ENCODE measurements at places on chromosomes 2 and 18. TPM values are rescaled to one million over a fixed set of nuclear protein-coding genes. Genes with fewer than 3 reads are reported as not detected.

DNA sequence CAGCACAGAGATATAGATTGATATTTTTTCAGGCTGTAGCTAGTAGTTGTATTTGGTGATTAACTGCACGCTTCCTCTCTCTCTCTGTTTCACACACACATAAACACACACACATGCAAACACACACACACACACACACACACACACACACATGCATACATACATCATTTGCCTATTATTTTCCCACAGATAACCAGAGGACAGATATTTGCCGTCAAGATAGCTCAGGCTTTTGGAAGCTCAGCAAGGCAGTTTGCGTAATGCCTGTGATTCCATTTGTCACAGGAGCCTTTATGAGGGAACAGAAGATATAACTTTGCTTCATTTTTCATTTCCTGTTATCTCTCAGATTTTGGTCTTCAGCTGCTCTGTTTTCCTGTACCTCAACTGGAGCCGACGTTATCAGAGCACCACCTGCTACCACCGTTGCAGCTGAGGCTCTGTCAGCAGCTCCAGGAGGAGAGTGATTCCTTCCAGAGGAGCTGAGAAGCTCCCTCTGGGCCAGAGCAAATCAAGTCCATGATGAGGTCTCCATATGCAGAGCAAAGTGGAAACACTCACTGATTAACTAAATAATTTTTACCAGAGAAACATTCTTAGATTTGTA, 341.9 kb upstream of the PIK3C3 start:
- H3K27ac ChIP-seq, result no peak overlapping the region
- no peaks in the 10 kb centered on the region for H3K4me1 ChIP-seq
- no peaks in the 10 kb centered on the region for H3K36me3 ChIP-seq
- no peak for DNase-seq

- no peak overlapping the region for H3K27ac ChIP-seq
- no peaks in the 10 kb centered on the region for H3K4me1 ChIP-seq
- no peak overlapping the region for H3K4me3 ChIP-seq
- DNase-seq, result no peak
Observed at GRCh38 chr18:40852406-40852805, 1102.6 kb upstream of the PIK3C3 start.

- no peaks in the 10 kb centered on the region for H3K36me3 ChIP-seq
- no peaks in the 10 kb centered on the region for H3K27me3 ChIP-seq
- peak overlapping the region; percentile 12 for H3K27ac ChIP-seq
- no peak for DNase-seq
- no peak overlapping the region for H3K4me3 ChIP-seq
Observed at GRCh38 chr18:77567205-77567604, 317.6 kb downstream of the GALR1 start.

GRCh38 chr18:36467614-36468013, 170.1 kb downstream of the FHOD3 start:
- DNase-seq, result no peak
- no peaks in the 10 kb centered on the region for H3K27me3 ChIP-seq
- no peaks in the 10 kb centered on the region for H3K4me1 ChIP-seq
- no peak overlapping the region for H3K27ac ChIP-seq

GRCh38 chr2:64056021-64056420, 36.8 kb upstream of the VPS54 start:
- no peaks in the 10 kb centered on the region for H3K27me3 ChIP-seq
- no peak overlapping the region for H3K27ac ChIP-seq
- DNase-seq, result no peak

DNA sequence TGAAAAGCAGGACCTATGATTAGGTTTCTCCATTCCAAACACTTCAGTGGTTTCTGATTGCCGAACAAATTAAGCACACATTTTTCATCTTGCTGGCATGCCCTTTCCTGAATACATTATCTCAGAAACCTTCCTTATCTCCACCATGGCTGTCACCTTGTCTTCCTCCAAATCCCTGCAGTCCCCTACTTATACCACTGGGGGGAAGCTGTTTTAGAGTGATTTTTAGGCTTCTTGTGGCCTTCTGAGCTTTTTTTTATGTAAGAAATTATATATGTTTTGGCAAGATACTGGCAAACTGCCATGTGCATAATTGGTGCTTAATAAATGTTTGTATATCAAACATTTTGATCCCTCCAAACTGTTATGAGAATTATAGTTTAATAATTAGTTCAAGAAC, 229.2 kb downstream of the MYT1L start:
- no peak overlapping the region for H3K4me3 ChIP-seq
- no peaks in the 10 kb centered on the region for H3K36me3 ChIP-seq
- no peaks in the 10 kb centered on the region for H3K4me1 ChIP-seq
- peaks cover 2% of the 10 kb centered on the region for H3K27me3 ChIP-seq
- no peak for DNase-seq
- H3K27ac ChIP-seq, result no peak overlapping the region

The NTSR2 gene
- not detected for total RNA-seq

DNA sequence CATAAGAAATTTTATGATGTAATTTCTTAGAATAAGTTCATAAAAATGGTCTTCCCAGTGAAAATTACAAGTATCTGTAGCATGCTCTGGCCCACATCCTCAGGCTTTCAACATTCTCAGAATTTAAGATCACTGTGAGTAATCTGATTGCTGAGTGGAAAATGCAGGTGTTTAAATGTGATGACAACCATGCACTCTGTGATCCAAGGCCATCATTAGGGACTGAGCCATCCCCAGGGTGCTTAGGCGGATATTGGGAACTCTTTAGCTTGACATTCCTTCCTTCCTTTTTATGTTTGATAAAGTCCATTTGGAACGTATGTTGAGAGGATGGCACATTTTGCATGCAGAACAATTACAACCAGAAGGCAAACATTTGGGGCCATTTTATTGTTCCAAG, 95.5 kb downstream of the ARL4C start:
- H3K4me3 ChIP-seq, result no peak overlapping the region
- no peaks in the 10 kb centered on the region for H3K36me3 ChIP-seq
- H3K27ac ChIP-seq, result no peak overlapping the region

DNA sequence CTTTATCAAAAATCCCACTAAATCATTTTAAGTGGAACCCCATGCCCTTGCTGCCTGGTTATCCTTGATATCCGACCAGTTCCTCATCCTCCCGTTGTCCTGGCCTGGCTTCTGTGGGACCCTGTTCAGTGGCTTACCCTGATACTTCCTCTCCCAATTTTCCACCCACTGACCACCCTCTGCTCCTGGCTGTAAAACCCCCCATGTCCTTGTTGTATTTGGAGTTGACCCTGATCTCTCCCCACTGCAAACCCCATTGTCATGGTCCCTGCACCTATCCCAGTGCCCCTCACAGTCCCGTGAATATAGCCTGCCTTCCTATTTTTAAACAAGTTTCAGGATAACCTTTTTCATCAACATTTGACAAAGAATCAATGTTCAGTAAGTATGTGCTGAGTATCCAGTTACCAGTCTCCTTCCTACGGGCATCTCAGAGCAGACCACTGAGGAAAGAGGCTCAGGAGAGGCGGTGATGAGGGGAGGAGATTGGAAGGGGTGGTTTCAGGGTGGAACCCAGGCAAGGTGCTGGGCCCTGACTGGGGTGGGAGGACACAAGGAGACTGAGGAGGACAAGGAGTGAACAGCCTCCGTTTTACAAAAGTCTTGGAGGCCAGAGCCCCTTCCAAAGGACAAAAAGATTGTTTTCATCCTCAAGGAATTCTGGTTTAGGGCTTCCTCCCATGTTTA, 131.8 kb downstream of the PXDN start:
- no peaks in the 10 kb centered on the region for H3K27me3 ChIP-seq
- no peaks in the 10 kb centered on the region for H3K36me3 ChIP-seq
- no peak overlapping the region for H3K27ac ChIP-seq
- no peaks in the 10 kb centered on the region for H3K4me1 ChIP-seq
- no peak overlapping the region for H3K4me3 ChIP-seq

DNA sequence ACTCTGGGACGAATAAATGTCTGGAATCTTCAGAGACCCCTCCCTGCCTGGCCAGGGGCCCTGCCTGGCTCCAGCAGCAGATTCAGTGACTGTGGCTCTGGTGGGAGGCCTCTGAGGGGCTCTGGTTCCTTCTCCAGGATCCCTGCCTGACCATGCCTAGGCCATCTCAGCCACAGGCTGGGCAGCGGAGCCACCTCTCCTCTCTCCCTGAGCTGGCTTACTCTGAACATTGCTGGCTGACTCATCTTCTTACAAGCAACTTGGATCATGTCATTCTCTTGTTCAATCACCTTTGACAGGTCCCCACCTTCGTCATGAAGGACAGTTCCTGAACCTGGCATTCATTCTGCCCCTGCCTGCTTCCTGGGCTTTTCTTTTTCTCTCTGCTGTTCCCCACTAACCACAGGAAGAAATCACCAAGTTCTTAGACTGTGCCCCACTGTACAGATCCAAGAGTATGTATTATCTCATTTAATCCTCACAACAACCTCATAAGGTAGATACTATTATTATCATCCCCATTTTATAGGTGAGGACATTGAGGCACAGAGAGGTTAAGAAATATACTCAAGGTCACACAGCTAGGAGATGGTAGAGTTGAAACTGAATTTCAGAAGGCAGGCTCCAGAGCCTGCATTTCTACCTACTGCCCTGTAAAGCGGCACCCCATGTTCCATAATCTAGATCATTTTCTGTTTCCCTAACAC, 155.5 kb upstream of the SMAD2 start:
- H3K4me1 ChIP-seq, result no peaks in the 10 kb centered on the region
- H3K4me3 ChIP-seq, result no peak overlapping the region

The PAX3 gene
- total RNA-seq, result not detected

- H3K27ac ChIP-seq, result no peak overlapping the region
- no peaks in the 10 kb centered on the region for H3K36me3 ChIP-seq
- no peak overlapping the region for H3K4me3 ChIP-seq
- H3K27me3 ChIP-seq, result no peaks in the 10 kb centered on the region
Observed at GRCh38 chr2:168601741-168602140, 145.7 kb downstream of the CERS6 start.

DNA sequence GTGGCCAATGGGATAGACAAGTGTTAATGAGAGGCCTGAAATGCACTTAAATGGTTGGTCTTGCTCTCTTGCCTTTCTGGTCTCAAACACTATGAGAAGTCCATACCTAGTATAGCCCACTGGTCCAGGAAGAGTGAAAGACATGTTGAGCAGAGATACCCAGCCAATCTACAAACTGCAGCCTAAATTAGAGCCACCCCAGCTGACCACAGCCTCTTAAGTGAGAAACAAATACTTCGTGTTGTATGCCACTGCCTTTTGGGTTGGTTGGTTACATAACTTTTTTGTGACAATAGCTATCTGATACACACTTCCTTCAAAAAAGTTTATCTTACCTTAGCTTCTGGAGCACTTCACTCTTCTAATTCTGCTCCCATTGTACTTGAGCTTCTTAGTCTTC, 8.8 kb upstream of the EXOC6B start:
- no peak overlapping the region for H3K27ac ChIP-seq
- H3K4me1 ChIP-seq, result no peaks in the 10 kb centered on the region
- H3K4me3 ChIP-seq, result no peak overlapping the region
- no peaks in the 10 kb centered on the region for H3K27me3 ChIP-seq
- H3K36me3 ChIP-seq, result no peaks in the 10 kb centered on the region

DNA sequence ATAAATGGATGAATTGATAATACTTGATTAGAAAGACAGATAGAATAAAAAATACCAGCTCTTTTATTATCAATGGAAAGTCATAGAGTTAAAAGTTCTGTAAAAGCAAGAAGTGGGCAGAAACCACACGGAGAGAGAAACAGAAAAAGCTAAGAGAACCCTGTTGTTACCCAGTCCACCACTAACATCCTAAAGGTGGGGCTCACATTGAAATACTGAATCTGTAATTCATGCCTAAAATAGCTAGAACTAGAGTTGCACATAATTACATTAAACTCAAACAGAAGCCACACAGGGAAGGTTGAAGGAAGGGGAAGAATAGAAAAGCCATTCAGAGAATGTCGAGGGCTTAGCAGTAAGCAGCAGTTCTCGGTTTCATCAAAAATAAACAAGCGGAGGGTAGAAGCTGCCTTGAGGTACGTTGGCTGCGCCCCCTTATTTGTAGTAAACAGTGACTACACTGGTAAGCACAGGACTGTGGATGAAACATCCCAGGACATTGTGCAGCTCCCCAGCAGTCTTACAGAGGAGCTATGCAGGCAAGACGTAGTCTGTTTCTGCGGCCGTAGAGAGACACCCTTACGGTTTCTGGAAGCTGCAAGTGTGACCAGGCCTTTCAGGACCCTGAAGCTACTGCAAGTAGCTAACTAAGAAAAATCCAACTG, 1247.0 kb upstream of the GYPC start:
- H3K4me1 ChIP-seq, result no peaks in the 10 kb centered on the region

The CPO gene
- total RNA-seq, result not detected

GRCh38 chr2:207285473-207285815, 119.7 kb upstream of the KLF7 start:
- peaks cover 13% of the 10 kb centered on the region for H3K4me1 ChIP-seq
- no peak overlapping the region for H3K27ac ChIP-seq
- H3K27me3 ChIP-seq, result no peaks in the 10 kb centered on the region
- H3K4me3 ChIP-seq, result no peak overlapping the region
- no peak for DNase-seq

DNA sequence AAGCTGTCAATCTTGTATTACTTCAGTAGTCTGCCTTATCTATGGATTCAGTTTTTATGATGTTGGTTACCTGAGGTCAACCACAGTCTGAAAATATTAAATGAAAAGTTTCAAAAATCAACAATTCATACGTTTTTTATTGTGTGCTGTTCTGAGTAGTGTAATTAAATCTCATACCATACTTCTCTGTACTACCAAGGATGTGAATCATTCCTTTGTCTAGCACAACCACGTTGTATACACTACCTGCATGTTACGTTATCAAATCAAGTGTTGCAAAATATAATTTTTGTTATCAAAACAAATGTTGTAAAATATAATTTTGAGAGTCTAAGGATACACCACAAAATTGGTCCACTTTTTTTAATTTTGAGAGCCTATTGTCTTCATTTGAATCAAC, 590.2 kb upstream of the SETBP1 start:
- no peaks in the 10 kb centered on the region for H3K36me3 ChIP-seq
- H3K4me3 ChIP-seq, result no peak overlapping the region
- H3K27me3 ChIP-seq, result no peaks in the 10 kb centered on the region
- DNase-seq, result no peak
- H3K4me1 ChIP-seq, result peaks cover 2% of the 10 kb centered on the region

DNA sequence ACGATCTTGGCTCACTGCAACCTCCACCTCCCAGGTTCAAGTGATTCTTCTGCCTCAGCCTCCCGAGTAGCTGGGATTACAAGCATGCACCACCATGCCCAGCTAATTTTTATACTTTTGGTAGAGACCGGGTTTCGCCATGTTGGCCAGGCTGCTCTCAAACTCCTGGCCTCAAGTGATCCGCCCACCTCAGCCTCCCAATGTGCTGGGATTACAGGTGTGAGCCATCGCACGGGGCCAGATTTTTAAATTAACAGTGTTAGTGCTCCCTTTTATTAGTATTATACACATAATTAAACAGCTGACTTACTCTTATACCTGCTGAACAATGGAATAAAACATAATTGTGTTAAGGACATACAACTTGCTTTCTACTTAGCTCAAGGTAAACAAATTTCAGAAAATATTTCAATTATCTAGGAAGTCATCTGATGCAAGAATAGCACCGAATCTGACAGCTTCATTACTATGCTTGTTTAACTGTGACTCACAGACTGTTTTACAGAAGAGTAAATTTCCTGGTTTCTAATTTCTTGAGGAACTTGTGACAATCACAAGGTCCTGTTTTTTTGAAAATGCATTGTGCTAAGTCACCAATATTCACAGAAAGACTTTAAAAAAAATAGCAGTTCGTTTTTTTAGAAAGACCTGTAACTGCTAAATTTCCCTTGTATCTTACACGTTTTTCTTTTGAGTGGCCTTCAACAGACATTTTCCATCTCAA, 51.2 kb downstream of the SPIRE1 start:
- H3K4me3 ChIP-seq, result no peak overlapping the region
- H3K36me3 ChIP-seq, result no peaks in the 10 kb centered on the region
- no peaks in the 10 kb centered on the region for H3K27me3 ChIP-seq
- H3K27ac ChIP-seq, result peak overlapping the region; percentile 61
- peak; percentile 10 for DNase-seq
- H3K4me1 ChIP-seq, result no peaks in the 10 kb centered on the region

Measured in lung (tissue), 17 donors.